ENCODE measurements at places on chromosomes 7 and 10.
A peak's percentile ranks its signal among the peaks of the same experiment; 100 is the strongest.

- no peak for DNase-seq
Observed at GRCh38 chr10:131700506-131700905, 200.3 kb upstream of the PPP2R2D start.

- no peak for DNase-seq
Observed at GRCh38 chr7:50779427-50779826, 3.3 kb downstream of the GRB10 start.

GRCh38 chr7:47320296-47320695 is 261.6 kb downstream of the TNS3 start:
- DNase-seq: peak; percentile 70

- DNase-seq: peak; percentile 75
Observed at GRCh38 chr10:75230600-75231038, 5.1 kb downstream of the COMTD1 start.

DNA sequence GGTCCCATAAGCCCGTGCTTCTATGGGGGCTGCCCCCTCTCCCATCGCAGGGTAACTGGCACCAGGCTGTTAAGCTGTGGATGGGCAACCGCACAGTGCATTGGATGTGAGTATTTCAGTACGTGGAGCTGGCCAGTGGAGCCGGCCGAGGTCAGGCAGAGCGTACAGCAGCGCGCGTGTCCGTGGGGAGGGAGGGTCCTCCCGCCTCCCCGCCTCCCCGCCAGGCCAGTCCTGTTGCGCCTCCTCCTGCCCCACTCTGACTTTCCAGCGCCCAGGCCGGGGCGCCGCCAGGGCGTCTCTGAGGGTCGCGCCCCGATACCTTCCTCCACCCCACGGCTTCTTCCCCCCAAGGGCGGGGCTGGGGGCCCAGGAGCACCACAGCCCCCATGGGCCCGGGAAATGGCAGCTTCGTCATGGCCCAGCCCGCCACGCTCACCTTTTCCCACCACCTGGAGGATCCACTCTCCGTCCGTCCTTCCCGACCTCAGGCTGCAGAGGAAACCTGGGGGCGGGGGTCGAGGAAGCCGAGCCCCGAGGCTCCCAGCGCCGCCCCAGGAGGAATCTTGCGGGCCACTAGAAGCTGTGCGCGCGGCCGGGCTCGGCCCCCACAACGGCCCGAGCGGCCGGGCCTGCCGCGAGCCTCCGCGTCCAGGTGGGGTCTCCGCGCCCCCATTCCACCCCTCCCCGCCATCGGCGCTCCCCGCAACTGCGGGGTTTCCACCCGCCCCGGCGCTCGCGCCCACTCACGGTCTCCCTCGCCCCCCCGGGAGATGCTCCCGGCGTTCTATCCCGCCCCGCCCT is 831 bp upstream of the PFKP start:
- no peak for DNase-seq

GRCh38 chr7:111568870-111569462 is 6.7 kb upstream of the IMMP2L start:
- DNase-seq: no peak

- DNase-seq: no peak
Observed at GRCh38 chr10:72886621-72887020, 6.9 kb upstream of the OIT3 start.

- DNase-seq: peak; percentile 89
Observed at GRCh38 chr10:110535958-110536891, 31.3 kb upstream of the SMC3 start.

- no peak for DNase-seq
Observed at GRCh38 chr7:94907026-94907810, at the start of gene PPP1R9A. Gene PPP1R9A (plus strand): TSS chr7:94907594. CDS start chr7:94910114, 2,520 bp downstream.

GRCh38 chr7:157136372-157136771 is 2.4 kb upstream of the UBE3C start:
- peak; percentile 75 for DNase-seq

- no peak for DNase-seq
Observed at GRCh38 chr10:21823617-21824016, 179.9 kb downstream of the DNAJC1 start.

DNA sequence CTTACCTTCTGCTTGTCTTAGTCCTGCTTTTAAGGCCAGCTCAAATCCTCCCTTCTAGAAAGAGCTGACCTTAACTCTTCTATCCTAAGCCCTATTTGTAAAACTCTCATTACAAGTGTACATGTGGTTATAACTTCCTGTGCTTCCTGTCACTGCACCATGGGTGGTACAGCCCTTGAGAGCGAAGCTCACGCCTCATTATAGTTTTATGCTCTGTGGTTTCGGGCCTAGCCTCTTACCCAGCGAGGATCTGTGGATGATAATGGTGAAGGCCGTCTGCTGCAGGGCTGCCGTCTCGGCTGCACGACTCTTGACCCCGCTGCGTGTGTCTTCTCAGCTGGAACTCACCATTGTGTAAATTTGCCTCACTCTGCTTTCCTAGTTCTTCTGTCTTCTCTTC is 74.6 kb downstream of the CUL1 start:
- DNase-seq: peak; percentile 38

GRCh38 chr10:129764011-129764900 is 199.8 kb downstream of the EBF3 start:
- DNase-seq: no peak

GRCh38 chr10:27457261-27457945 is 46.7 kb upstream of the RAB18 start:
- no peak for DNase-seq

DNA sequence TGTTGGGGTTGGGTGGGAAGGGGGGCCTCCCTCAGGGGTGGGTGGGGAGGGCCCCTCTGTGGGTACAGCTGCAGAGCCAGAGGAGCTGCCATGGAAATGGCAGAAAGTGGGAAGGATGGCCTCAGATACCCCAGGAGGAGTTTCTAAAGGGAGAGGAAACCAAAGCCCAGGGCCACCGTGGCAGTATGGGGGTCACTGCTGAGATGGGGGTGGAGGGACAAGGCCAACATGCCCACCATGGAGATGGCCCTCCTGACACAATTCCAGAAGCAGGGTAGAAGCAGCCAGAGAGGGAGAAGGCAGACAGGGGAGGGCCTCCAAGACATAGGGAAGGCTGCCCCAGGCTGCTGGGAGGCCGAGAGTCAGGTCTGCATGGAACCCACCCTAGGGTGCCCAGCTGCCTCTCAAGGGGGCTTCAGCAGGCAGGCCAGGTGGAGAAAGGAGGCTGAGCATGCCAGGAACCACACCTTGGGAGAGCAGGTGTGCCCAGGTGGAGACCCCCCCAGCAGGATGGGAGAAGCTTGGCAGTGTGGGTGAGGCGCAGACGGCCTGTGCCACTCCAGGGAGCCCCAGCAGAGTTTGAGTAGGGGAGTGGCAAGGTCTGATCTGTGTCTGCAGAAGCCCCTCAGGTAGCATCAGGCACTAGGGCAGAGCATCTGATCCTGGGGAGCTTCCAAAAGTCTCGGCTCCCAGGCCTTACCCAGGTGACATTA is 146.8 kb downstream of the ARHGAP22 start:
- no peak for DNase-seq

GRCh38 chr10:94038024-94038423 is 44.3 kb downstream of the PLCE1 start:
- DNase-seq: peak; percentile 1

- peak; percentile 91 for DNase-seq
Observed at GRCh38 chr10:50605269-50605950, 18.3 kb downstream of the SGMS1 start.

DNA sequence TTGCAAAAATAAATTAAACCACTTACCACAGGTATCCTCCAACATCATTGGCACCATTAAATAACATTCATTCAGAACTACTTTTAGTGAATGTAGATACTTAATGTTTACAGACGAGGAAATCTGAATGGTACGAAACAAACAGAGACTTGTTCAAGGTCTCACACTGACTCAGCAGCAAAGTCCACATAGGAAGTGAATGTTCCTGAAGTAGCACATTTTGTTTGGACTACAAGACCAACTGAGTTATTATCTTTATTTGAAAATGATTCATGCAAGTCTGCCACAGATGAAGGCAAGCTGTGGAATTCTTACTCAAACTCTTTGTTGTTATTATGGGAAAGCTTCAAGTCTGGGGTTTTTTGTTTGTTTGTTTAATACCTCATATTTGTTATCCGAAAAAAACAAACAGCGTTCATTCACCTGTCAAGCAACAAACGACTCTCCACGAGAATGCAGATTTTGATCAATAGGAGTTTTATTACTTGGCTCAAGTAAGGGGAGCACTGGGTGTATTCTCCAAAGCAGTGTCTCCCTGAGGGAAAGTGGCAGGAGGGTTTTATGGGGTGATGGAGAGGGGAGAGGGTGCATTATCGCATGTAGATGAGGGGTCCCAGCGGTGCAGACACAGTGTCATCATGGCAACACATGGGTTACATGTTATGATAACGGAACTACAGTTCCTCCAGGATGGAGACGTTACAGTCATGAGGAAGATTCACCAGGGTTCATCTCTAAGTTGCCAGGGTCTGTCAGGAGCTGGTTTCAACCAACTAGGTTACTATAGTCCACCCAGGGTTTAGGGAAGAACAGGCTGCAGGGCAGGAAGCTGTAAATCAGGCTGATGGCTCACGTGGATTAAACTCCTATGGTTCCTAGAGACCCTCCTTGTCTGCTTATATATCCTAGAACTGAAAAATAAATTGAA is 147.7 kb upstream of the AKR1E2 start:
- peak; percentile 78 for DNase-seq

GRCh38 chr10:79285315-79286197 is 61.7 kb upstream of the PPIF start:
- DNase-seq: no peak

- peak; percentile 97 for DNase-seq
Observed at GRCh38 chr10:33134011-33134751, 176.2 kb upstream of the ITGB1 start.

DNA sequence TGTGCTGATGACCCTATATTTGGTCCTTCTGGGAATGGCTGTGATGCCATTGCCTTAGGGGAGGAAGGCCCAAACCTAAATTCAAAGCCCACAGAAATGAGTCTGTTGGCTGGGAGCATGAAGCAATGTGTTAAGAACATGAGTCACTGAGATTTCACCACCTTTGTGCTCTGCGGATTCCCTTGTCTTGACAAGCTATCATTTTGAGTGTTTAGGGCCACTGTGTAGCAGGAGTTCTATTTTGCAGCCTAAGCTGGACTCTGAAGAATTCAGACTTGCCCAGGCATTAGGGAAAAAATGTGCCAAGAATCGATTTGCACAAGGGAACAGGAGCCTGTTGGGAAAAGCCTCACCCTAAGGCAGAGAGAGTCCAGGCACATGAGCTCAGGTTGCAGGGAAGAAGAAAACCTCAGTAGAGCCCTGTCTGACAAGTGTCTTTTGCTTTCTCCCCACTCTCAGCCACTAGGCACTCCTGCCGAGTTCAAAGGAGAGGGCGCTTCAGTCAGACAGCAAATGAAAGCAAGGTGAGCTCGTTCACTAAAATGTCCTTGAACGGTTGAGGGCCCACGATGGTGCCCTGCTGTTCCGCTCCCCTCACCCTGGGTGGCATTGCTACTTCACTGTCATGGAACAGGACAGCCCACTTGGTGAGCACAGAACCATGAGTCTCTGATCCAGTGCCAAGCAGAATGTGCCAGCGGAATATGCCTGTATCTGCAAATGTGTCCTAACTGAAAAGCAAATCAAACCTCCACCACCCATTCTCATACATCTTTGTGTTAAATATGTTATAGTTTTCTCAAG is 93.6 kb downstream of the PRLHR start:
- DNase-seq: peak; percentile 82

- DNase-seq: no peak
Observed at GRCh38 chr10:1240341-1240775, 184.2 kb downstream of the WDR37 start.

GRCh38 chr10:120607016-120607709 is 150.1 kb downstream of the PLPP4 start:
- DNase-seq: peak; percentile 89

- no peak for DNase-seq
Observed at GRCh38 chr7:2944739-2945138, 98.9 kb downstream of the CARD11 start.

DNA sequence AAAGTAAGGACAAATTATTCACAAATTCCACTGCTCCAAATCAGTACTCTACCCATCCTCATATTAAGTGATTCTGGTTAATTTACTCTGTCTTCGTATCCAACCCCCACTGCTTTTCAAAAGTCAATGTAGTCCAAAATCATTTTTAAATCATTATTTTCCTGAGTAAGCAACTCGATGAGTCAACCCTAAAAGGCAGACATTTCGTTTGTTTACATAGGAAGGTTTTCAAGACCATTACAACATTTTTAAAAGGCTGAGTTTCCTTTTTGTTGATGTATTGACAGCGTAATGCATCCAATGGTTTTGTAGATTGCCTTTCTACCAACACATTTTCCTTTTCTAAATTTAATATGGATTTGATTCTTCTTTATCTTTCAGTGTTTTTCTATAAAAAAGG is 523.0 kb upstream of the ANKRD30A start:
- DNase-seq: peak; percentile 68

GRCh38 chr7:36127075-36127740 is 25.8 kb upstream of the EEPD1 start:
- DNase-seq: peak; percentile 43

- no peak for DNase-seq
Observed at GRCh38 chr10:85620807-85621206, 745.8 kb downstream of the GRID1 start.

DNA sequence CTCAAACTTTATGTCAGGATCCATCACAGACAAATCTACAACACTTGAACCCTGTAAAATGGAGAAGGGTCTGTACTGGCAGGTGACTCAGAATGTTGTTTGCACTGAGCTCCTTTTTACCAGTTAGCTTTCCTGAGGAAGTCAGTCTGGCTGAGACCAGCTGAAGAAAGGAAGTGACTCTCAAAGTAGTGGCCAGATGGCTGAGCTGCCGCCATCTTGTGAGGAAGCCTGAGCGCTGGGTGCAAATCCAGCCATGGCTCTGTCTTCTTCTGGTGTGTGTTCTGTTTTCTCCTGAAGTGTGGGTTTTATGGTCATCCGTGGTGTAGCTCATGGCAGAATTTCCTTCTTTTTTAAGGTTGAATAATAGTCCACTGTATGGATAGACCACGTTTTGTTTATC is 25.5 kb upstream of the ECHDC3 start:
- no peak for DNase-seq

- no peak for DNase-seq
Observed at GRCh38 chr10:24569330-24569796, 154.3 kb downstream of the ARHGAP21 start.

DNA sequence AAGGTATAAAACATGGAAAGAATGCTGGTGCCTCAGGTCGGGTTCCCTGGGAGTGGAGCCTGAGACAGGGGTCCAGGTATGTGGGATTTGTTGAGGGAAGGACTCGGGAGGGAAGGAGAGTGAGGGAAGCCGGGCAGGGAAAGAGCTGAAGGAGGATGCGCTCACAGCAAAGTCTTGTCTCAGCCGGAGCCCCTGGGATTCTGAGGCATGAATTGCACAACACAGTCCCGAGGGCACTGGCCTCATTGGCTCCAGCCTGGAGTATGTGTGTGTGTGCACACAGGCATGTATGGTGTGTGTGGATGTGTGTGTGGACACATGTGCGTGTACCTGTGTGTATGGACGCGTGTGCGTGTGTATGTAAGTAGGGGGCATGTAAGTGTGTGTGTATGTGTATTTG is 87.4 kb downstream of the WDFY4 start:
- DNase-seq: no peak

DNA sequence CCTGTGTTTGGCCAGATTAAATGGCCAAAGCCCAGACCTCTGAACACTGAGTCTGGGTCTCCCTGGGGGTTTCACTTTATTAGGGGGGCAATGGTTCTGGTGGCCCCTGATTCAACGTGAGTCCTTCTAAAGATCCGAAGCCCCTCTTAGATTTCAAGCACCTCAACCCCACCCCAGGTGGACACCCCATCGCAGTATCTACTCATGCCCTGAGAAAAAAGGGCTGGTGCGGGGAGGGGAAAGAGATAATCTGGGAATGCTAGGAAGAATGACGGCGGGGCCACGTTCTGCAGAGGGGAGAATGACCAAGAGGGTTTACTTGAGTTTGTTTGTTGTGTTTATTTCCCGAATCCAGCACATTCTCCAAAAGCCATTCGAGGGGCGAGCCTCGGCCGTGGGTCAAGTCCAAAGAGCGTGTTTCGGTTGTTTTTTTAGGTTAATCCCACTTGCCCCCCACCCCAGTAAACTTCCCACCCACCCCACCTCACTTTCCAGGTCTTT is 832 bp downstream of the PDLIM1 start:
- no peak for DNase-seq

Data from RPMI7951 (cell line).